ENCODE measurements at places on chromosomes 4 and X. TPM values are rescaled to one million over a fixed set of nuclear protein-coding genes. Genes with fewer than 3 reads are reported as not detected.

The SRPK3 gene
- 0.03 TPM for total RNA-seq

The SPIN4 gene
- total RNA-seq: 5.4 TPM

The CSN1S1 gene
- total RNA-seq: not detected

The DMD gene
- total RNA-seq: not detected

The SLC7A11 gene
- total RNA-seq: 27.5 TPM

The FGF13 gene
- not detected for total RNA-seq

The MAGEA4 gene
- not detected for total RNA-seq

The TNIP2 gene
- total RNA-seq: 42.7 TPM

The SHOX gene
- total RNA-seq: not detected
